ENCODE measurements at places on chromosomes 6 and 20. TPM values are rescaled to one million over a fixed set of nuclear protein-coding genes. Genes with fewer than 3 reads are reported as not detected.

The ELOVL2 gene
- 2.9 TPM for total RNA-seq

DNA sequence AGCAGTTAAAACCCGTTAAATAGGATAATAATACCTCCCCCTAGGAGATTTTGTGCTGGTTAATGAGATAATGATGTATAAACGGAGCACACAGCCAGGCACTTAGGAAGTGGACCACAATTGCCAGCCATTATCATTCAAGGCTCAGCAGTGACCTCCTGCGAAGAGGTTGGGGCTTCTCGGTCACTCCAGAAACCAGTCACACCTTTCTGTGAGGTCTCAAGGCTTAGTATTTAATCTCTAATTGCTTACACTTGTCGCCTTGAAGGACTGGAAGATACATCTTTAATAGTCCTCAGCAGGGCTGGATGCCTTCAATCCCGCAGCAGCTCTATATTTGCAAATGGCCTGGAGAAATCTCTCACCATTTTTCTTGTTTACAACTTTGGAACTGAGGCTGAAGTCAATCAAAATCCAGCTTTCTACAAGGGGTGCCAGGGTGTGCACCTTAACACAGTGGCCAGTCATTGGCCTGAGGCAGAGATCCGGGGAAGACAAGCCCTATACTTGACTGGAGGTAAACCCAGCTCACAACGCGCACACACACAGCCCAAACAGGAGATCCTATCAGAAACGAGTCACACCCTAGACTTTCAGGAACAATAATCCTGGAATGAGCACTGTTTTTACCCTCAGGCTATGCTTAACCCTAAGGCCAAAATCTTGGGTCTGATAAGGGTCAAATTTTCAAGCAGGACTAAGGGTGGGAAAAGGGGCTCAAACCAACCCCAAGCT lies 1.2 kb downstream of the POU5F1 start:
- no peak for DNase-seq

The OPRM1 gene
- total RNA-seq: not detected

DNA sequence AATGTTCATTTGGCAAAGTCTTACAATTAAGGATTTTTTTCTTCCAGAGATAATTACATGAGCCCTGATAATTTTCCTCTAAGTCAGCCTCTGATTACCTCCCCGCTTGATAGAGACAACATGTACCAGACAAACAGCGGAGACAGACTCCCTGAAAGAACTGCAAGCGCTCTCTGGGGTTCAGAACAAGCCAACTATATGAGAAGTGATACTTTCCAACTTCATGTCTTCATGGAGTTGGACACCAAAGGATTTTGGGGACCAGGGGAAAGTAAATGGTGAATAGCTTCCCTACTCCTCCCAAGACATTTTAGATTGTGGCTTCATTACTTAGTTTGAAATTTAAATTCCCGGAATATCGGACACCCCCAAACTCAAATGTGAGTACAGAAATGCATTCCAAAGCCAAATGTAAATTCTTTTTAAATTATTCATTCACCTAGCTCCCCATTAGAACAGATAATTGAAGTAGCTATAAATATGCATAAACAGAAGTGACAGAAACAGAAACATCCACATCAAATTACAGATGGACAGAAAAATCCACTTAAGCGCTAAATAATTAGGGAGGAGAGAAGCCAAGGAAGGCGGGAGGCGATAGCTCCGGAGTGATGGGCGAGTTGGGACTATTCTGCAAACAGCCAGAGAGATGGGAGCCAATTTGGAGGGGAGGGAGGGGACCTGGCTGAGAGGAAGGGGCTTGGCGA lies 129.7 kb upstream of the AKAP12 start:
- no peak for DNase-seq

- no peak for DNase-seq
These were observed 28.1 kb downstream of the PKIG start for GRCh38 chr20:44610313-44610962.

GRCh38 chr20:44069203-44070011 lies 117.6 kb downstream of the JPH2 start:
- peak; percentile 51 for DNase-seq

GRCh38 chr6:137084865-137085617 lies 40.3 kb upstream of the IL20RA start:
- no peak for DNase-seq

The SCAF8 gene
- 63.4 TPM for total RNA-seq

- no peak for DNase-seq
These were observed 5.3 kb upstream of the PM20D2 start for GRCh38 chr6:89140347-89141156.

- no peak for DNase-seq
These were observed 37.7 kb upstream of the NOL4L start for GRCh38 chr20:32622585-32623468.

DNA sequence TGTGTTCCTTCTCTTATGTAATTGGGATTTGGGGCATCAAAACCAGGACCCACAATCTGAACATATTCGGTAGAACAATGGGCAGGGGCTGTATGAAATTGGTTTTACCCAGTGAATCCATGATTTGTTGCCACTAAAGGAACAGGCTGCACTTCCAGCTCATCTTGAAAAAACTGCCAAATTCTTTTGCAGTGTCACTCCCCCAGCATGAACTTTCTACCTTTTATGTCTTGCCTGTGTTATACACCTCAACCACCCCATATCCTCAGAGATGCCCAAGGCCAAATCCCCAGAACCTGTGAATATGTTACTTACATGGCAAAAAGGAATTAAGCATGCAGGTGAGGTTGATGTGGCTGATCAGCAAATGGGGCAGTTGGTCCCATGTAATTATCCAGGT lies 280.2 kb upstream of the ECI2 start:
- no peak for DNase-seq

GRCh38 chr6:79872986-79873385 lies 74.4 kb downstream of the ELOVL4 start:
- DNase-seq: no peak

GRCh38 chr20:15320941-15321340 lies 983.5 kb upstream of the FLRT3 start:
- no peak for DNase-seq

Data from sciatic nerve (tissue), 2 donors.